ENCODE measurements at places on chromosomes 1 and 21.

GRCh38 chr1:216779686-216780085 is 56.5 kb upstream of the ESRRG start:
- DNase-seq: no peak

- no peak for DNase-seq
Measured at GRCh38 chr1:83996191-83996590, 2.7 kb downstream of the TTLL7 start.

DNA sequence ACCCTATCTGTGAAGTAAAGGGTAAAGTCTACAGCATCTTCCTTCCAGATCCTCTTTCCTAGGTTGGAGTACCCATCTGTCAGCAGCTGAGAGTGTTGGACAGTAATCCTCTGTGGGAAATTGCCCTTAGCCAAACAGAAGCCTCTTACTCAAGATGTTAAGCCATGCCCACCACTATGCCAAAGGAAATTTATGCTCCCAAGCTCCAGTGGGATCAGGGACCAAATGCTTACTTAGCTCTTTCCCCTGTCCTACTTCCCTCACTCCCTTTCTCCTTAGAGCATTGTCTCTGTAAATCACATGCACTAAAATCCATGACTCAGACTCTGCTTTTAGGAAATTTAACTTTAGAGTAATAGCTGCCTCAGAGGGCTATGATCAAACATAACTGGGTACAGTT is 254.0 kb downstream of the BRINP2 start:
- DNase-seq: no peak

GRCh38 chr1:44040846-44041245 is 9.6 kb upstream of the SLC6A9 start:
- DNase-seq: no peak

- no peak for DNase-seq
Measured at GRCh38 chr1:235018720-235019444, 109.8 kb downstream of the TOMM20 start.

DNA sequence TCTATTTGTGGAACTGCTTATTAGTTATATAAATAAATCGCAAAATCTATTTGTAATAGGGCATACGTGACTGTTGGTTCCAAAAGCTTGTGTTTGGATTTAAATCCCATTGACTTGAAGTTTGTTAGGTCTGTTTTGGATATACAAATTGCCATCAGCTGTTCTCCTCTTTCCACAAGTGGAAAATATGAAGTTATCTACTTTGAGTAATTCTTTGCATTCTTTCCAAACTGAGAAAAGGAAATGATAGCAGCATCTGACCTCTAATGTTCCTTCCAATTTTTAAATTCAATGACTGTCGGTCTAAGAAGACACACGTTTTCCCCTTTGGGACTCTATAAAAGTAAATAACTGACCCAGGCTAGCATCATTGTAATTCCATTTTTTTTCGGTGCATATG is 165.7 kb upstream of the SGIP1 start:
- no peak for DNase-seq

- DNase-seq: peak; percentile 66
Measured at GRCh38 chr21:41170442-41170841, 2.5 kb downstream of the BACE2 start.

GRCh38 chr1:151945725-151946722 is 36.7 kb upstream of the THEM4 start:
- DNase-seq: peak; percentile 79

GRCh38 chr1:24724345-24725208 is 20.7 kb upstream of the CLIC4 start:
- peak; percentile 70 for DNase-seq

Measured in HEK293T (cell line).